Activated CD4-positive, alpha-beta T cell treated with anti-CD3 and anti-CD28 coated beads, Interleukin-2, Interleukin-4, amounts not matched to agents 100 ng/mL and 50 ng/mL, durations not matched to agents 16 hours and 8 hours (primary cell): ENCODE measurements at places on chromosomes 11 and 22.

GRCh38 chr11:116424615-116425261 is 348.0 kb downstream of the BUD13 start:
- no peak for DNase-seq

DNA sequence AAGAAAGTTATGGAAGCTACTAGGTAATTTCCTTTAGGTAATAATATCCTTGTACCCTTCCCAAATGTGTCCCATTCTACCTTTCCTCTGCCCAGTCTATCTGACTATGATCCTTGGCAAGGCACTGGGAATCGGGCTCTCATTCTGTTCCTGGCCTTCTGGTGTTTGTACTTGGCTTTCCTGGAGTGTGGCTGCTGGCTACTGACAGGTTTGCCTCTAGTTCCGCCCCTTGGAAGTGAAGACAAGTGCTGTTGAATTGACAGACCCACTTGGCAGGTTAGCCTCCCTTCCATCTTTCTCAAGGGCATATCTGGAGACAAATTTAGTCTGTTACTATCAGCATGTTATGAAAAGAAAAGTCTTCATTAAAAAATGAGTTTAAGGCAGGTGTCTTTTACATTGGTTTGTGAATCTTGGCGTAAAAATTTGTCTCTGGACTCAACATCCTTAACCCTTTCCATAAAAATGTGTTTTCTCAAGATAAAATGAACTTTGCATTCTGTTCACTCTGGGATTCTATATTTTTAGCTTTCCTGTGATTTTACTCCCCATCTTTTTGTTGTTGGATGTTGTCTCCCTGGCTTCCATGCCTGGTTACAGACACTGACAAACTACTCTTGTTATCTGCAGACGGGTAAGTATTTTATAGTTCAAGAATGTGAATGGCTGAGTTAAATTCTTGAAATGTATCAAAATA is 287.4 kb upstream of the PDGFD start:
- DNase-seq: no peak

- no peak for DNase-seq
These were observed 26.5 kb upstream of the THY1 start for GRCh38 chr11:119449498-119449897.

DNA sequence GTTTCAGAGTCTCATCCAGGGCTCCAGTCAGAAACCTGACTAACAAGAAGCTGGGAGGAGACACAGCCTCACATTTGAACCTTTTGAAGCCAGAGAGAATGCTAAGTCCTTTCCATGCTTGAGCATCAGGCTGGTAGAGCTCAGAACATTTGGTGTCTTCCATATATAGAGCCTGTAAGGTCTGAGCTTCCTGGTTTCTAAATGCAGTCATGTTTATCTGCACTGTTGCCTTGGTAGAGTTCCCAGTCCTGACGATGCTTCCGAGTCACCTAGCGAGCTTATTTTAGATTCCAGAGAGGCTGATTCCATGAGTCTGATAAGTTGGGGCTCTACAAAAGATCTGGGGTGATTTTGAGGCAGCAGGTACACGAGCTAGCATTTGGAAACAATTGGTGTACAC is 68.4 kb upstream of the SORL1 start:
- DNase-seq: no peak

DNA sequence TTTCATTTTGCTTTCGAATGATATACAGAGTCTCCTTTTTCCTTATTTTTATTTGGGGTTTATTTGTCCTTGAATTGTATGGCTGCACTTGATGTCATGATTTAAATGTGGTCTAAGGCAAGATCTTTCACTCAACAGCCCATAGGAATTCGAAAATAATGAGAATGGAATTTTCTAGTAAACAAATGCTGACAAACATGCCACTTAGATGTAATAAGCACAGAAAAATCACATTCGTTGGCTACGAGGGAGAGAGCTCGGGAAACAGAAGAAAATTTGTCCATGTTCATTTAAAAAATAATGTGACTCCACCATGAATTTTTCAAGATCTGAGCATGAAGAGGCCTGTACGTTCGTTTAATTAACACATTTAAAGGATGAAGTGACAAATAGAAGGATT is 73.0 kb downstream of the BLID start:
- DNase-seq: no peak

DNA sequence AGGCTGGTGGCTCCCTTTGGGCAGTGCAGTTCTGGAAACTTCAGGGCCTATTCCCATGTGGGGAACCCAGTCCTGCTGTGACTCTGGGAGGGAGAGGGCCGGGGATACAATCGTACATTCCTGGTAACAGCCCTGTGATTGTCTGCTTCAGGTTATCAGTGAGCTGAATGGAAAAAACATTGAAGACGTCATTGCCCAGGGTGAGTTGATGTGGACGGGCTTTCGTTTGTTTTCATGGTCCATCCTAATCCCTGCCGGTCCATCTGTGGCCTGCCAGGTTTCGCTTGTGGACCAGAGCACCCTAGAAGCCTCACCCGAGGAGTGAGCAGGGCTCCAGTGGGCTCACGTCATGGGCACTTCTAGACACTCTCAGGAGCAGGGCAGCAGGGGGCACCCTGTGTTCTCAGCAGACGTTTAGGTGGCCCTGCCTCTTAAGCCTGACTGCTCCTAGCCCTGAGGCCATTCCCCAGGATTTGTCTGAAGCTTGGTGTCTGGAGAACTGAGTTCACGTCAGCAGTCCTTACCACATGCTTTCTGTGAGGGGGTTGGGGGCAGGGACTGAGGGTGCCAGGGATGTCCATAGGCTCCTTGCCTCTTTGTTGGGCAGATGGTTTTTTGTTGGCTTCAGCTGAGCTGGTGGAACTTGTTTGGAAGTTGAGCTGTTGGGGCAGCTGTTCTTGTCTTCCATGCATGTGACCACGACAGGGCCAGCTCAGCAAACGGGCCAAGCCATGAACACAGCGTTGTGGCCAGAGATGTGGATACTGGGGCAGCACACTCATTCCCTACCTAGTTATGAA is 1.9 kb downstream of the RPLP2 start:
- DNase-seq: no peak

DNA sequence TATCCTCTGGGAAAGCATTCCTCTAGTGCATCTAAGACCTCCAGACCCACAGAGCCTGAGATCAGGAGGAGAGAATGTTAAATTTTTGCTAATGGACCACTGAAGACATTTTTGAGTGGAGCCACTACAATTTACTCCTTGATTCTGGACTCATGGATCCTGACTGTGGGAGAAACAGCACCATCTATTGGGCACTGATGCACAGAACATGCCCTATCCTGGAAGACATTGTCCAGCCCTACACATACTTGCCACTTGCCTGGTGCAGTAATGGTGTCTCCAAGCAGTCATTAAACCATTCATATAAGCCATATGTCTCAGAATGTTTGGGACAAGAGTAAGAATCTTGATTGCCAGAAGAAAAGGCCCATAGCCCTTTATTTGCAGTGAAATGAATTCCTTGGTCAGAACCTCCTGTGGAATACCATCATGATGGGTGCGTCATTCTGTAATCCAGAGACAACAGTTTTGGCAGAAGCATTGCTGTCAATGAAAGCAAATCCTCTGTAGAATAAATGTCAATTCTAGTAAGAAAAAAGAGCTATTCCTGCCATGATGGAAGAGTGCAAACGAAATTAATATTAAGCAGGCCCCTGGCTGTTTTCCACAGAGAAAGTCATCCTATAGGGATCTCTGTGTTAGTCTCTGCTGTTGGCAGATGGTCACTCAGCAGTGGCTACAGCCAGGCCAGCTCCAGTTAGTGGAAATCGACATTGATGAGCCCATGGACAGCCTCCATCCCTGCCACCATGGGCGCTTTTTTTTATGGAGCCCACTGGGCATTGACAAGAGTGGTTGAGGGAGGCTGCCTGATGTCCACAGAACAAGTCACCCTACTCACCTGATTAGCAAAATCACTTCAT is 43.5 kb downstream of the GGTLC2 start:
- DNase-seq: peak; percentile 36

GRCh38 chr22:36237462-36238372 is 1.6 kb downstream of the APOL2 start:
- peak; percentile 54 for DNase-seq

- no peak for DNase-seq
These were observed 53.8 kb upstream of the CD5 start for GRCh38 chr11:61048368-61049062.

GRCh38 chr11:10818594-10818993 is 9.9 kb upstream of the EIF4G2 start:
- no peak for DNase-seq

DNA sequence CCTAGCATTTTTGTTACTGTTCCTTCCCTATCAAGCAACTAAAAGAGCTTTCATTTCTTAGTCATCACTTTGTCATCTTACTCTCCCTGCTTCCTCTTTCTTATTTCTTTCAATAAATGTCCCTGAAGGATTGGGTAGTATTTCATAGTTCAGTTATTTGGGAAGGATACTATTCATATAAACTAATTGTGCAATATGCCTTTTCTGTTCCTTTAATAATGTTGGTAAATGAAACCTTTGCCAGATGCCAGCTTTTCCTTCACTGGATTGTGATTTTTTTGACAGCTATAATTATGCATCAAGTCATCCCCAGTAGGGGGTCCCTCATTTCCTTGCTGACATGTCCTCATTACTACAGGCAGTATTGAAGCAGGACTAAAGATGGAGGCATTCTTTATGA is 101.7 kb downstream of the ATM start:
- no peak for DNase-seq

- no peak for DNase-seq
These were observed 19.8 kb downstream of the MCM5 start for GRCh38 chr22:35419756-35420155.

- no peak for DNase-seq
These were observed 5.9 kb downstream of the TKFC start for GRCh38 chr11:61338783-61339489.

DNA sequence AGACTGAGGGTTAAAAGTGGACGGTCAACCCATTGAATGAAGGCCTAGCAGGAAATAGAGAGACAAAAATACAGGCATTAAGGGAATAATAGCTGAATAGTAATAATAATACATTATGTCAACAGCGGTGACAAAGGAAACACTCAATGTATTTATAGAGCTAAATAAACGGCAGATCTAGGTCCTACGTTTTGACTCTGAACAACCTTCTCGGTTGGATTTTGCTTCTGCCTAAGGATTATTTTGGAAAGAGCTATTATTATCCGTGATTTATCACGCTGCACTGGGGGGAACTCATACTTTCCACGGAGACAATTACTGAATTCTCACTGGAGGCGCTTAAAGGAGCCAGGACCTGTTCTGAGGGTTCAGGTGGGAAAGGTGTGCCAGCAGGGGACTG is 118.2 kb upstream of the KIRREL3 start:
- no peak for DNase-seq

GRCh38 chr11:130414107-130415080 is 14.0 kb downstream of the ADAMTS8 start:
- no peak for DNase-seq

- DNase-seq: no peak
These were observed 100.8 kb downstream of the SHANK2 start for GRCh38 chr11:71151561-71151960.

GRCh38 chr11:44208976-44209603 is 100.8 kb downstream of the ALX4 start:
- peak; percentile 31 for DNase-seq

DNA sequence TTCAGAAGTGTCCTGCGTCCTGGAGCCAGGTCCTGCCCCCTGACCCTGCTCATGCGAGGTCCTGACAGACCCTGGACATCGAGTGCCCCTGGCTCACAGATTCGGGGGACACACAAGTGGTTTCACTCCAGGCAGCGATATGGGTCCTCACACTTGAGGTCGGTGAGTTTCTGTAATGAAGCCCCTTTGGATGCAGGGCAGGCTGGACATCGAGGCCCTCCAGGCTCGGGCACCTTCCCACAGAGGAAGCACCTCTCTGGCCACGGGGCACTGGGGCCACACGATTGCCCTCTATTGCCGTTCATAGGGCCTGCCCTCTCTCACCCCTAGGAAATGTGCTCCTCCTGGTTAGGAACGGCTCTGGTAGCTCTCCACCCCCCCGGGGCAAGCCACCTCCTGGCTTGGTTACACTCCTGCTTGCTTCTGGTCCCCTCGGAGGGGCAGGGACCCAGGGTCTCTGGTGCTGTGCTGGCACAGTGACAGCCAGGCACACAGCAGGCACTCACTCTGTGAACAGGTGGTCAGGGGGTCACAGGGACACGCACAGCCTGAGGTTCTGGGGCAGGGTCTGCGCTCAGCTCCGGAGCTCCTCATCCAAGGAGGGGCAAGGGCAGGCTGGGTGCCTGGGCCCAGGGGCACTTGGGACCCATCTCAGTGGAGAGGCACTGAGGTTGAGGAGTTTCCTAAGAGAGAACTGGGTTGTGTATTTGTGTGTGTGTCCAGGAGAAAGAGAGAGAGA is 907.7 kb downstream of the BRD1 start:
- no peak for DNase-seq

- no peak for DNase-seq
These were observed 415.4 kb downstream of the MN1 start for GRCh38 chr22:27386186-27386585.
